Psoas muscle (tissue), 8 donors: ENCODE measurements at places on chromosomes 2 and 18. TPM values are rescaled to one million over a fixed set of nuclear protein-coding genes. Genes with fewer than 3 reads are reported as not detected.
A peak's percentile ranks its signal among the peaks of the same experiment; 100 is the strongest.

The SERTAD2 gene
- total RNA-seq: 11.4 TPM

GRCh38 chr2:27747827-27748352, 23.6 kb upstream of the MRPL33 start:
- no peak for DNase-seq

The GAREM2 gene
- 1.7 TPM for total RNA-seq

The MRO gene
- 1.5 TPM for total RNA-seq

The CD226 gene
- 0.66 TPM for total RNA-seq

DNA sequence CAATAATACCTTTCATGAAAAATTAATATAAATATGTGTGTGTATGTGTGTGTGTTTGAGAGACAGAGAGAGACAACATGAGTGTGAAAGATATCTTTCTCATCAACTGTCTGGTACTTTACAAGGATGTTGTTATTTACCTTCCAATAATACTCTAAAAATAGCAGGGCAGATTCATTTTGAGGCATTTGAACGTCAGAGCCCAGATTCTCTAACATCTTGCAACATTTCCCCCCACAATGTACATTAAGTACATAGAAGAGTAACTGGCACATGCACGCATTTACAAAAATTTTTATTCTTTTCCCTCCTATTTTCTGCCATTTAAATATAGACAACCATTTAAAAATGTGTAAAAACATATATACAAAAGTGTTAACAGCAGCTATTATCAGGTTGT, 100.9 kb downstream of the PID1 start:
- no peak for DNase-seq

GRCh38 chr2:144519934-144520731, at the start of gene ZEB2:
TSS of gene ZEB2 (minus strand) at chr2:144520119. CDS start at chr2:144517350, 2,769 bp downstream.
- DNase-seq: peak; percentile 34

The RESP18 gene
- total RNA-seq: not detected

The DYNC1I2 gene
- 51.4 TPM for total RNA-seq

DNA sequence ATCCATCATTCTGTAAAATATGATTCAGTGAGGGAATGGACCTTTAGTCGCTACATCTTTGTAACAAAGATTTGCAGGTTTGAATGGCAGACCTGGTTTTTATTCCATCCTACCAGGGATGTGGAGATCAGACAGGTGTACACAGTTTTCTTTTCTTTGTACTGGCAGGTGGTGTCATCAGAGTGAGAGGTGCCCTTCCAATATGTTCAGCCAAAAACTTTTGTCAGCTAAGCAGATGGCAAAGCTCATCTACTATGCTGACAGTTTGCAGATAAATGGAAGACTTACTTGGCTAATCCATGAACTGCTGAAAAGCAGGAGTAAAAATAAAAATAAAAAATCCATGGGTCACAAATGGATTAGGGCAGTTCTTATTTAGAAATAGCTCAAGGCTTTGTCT, 185.5 kb upstream of the DOK6 start:
- no peak for DNase-seq

- peak; percentile 61 for DNase-seq
Measured at GRCh38 chr2:19632403-19632991, 269.3 kb downstream of the TTC32 start.

DNA sequence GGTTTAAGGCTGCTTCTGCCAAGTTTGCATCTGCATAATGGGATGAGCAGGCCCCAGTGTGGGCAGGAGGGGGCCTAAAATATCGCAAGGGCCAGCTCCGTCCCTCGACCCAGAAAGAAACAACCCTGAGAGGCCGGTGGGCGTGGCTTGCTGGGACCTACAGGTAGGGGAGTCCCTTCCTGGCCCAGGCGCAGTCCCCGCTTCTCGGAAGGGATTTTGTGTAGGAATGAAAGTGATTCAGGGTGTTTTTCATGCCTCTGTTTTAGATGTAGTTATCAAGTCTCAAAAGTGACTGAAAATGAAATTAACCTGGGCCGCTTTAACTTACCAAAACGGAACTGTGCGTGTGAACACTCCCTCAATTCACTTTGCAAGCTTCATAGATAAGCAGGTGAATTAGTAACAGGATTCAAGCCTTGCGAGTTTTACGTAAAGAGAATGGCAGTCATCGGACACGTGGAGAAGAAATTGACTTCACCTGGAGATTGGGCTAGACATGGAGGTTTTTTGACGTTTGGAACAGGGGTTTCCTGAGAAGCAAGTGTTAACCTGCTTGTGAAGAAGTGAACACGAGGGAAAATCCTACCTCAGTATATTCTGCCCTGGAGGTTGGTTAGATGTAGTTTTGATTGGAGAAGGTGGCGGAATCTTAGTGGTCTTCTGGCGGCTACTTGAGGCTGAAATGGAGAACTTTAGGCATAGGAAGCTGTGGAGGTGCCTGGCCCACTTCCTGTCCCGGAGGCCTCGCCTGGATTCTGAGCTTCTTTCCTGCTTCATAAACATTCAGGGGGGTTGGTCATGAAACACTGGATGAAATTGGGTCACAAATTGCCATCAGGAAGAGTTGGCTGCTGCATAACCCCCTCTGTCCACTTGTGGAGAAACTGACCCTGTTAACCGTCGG, 1.7 kb downstream of the NCK2 start:
- DNase-seq: peak; percentile 27

GRCh38 chr2:238998801-238999200, 150.9 kb downstream of the TWIST2 start:
- DNase-seq: no peak

The UGT1A6 gene
- not detected for total RNA-seq

DNA sequence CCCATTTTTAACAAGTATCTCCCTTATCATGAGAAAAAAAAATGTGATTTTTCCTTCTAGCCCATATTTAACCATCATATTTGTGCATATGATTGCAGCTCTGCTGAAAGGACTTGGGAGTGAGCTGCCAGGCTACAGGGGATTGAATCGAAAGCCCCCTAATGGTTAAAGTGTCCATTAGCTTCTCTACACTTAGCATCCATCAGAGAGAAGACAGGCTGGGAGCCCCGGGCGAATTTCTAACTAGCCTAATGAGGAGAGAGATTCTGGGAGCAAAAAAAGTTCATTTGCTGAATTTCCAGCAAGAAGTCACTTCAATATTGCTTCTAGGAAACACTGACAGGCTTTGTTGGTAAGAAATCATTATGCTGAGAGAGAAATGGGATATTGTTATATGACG, 848.8 kb downstream of the TDRD15 start:
- DNase-seq: no peak

DNA sequence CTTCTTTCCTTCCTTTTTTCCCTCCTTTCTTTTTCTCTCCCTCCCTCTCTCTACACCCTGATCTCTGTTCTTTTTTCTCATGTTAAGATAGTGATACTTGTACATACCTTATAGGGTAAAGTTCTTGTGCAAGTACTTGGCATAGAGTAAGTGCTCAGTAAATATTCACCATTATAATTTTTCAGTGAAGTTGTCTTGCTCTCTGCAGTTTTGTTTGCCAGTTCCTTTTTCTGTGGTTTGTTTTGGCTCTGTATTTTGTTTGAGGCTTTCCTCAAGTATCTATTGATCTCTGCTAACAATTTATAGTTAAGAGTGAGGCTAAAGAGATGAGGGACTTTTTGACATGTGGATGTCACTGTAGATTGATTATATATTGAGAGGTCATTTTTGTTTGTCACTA, 48.0 kb downstream of the MTX2 start:
- no peak for DNase-seq

DNA sequence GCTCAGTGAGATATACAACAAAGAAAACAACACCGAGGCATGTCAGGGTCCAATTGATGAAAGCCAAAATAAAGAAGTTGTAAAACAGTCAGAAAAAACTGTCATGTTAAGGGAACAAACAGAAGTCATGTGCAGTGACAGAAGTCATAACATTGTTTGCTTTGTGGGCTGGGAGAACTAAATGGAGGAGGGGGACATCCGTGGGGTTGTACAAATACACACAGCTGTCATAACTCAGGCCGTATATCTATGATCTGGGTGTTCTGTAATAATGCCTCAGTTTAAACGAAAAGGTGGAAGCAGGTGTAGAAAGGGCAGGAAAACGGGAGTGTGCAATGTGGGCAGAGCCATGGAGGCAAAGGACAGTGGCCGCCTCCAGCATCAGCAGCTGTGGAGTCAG, 27.3 kb downstream of the TIMM21 start:
- DNase-seq: no peak

GRCh38 chr18:22214731-22215528, 45.5 kb downstream of the GATA6 start:
- DNase-seq: no peak

The GPR45 gene
- not detected for total RNA-seq

The TUBA4A gene
- total RNA-seq: 707 TPM

The TMEM198 gene
- 2.1 TPM for total RNA-seq

The LINC00305 gene
- total RNA-seq: not detected

- no peak for DNase-seq
Measured at GRCh38 chr2:7880566-7880965, 801.3 kb upstream of the ID2 start.

The GAL3ST2 gene
- 0.16 TPM for total RNA-seq

The IGFBP5 gene
- total RNA-seq: 216 TPM

DNA sequence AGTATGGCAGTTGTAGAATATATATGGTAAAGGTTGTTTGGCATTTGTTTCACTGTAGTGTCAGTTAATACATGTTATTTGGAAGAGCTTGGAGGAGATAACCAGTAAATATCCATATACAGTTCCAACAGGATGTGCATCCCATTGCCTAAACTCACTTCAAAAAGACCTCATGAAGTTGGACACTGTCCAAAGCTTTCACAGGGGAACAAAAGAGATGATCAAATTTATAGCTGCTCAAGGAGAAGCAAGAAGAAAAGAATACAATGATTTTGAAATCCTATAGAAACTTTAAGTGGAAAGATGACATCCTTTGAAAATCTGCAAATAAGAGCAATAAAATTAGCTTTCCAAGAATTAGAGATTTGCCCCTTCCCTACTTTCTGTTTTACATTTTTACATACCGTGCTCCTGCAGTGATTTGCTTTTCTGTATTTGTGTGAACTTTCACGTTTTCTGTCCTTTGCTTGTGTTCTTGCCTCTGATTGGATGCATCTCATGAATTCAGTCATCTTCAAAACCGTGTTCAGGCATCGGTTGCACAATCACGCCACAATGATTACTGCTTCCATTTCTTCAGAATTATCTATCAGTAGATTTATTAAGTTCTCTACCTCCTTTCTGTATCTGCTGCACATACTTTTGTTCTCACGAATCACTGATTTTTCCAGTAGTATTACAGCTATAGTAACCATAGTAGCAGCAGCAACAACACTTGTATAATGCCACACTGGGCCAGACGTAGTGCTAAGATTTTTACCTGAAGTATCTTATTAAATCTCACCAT, 83.8 kb downstream of the PARD3B start:
- no peak for DNase-seq

DNA sequence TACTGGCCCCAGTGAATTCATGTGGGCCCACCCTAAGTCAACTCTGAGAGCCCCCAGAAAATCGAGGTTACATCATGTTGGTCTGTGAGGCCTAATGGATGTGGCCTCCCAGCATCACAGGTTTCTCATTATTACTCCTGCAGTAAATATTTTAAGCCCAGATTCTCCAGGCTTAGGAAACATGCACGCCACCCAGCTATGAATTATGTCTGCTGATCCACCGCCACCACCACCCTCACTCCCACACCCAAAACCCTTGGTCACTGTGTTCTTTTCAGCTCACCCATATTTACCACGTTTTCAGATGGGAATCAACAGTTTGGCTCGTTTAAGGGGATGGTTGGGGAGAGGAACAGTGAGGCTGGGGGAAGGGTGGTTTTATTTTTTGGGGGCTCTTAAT, 128.6 kb downstream of the NCK2 start:
- DNase-seq: no peak

DNA sequence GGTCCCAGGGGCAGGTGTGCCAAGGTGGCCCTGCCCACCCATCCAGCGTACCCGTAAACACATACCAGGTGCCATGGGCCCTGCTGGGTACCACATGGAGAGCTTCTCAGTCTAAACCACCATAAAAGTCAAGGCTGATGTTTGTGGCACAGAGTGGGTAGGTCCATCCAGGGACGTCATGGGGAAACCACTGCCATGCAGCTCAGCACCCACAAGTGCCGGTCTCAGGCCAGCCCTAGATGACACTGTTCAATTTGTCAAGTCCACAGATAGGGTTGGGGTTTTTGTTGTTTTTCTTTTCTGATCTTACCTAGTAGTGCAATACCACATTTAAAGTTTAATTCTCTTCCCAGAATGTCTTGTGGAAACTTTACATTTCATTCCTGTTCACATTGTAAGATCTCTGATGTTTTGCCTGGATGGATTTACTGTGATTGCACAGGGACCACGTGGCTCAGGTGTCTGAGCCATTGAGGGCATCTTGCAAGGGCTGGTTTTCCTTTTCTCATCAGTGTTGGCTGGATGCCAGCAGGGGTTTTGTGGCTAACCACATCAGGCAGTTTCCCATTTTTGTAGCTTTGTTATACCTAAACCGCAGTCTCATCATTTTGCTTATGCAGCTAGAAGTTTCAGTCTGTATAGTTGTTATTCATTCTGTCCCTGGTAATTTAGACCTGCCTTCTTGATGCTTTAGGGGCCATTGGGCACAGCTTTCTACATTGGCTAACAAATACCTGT, 64.7 kb downstream of the STK25 start:
- no peak for DNase-seq

- DNase-seq: peak; percentile 95
Measured at GRCh38 chr2:201451292-201452057, at the start of the genes STRADB and TRAK2. TSS of gene STRADB (plus strand) at chr2:201451740. CDS start at chr2:201454841, 3,101 bp downstream. TSS of gene TRAK2 (minus strand) at chr2:201451458. CDS start at chr2:201420507, 30,951 bp downstream.

DNA sequence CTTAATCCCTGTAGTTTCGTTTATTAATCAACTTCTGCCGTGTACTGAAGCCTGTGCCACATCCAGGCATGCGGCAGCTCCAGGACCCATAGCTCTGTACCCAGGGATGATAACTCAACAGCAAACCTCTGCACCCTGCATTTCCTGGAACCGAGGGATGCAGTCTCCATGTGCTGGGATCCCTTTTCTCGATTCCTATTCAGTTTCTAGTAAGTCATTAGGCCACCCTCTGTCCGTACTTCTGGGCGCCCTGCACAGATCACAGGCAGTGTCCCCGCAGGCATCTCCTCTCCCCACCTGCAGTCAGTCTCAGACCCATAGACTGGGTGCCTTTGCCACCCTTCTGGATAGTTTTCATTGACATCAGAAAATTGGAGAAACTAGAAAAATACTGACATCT, 18.8 kb downstream of the TMEM18 start:
- DNase-seq: no peak

GRCh38 chr2:104790100-104790811, 63.7 kb upstream of the POU3F3 start:
- DNase-seq: peak; percentile 23

DNA sequence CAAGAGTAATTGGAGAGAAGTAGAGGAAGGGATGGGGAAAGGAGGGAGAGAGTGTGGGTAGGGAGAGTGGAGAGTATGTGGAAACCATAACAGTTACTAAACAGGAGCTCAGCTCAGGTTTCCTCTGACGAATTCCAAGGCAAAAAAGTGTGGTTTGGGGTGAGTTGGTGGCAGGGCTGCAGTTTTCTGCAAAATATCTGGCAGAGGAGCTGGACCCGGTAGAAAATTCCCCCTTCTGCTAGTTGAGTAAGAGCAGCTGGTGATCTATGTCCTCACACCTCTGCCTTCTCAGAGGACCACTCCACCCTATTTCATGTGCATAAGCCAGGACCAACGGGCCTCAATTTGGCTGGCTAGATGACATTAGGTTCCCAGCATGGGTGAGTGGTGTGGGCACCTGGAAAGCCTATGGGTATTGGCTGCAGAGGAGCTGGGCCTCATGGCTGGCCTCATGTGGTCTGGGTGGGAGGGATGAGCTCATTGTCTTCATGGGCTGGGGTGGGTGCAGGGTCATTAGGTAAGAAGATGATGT, 13.2 kb downstream of the NRP2 start:
- DNase-seq: no peak

The MEP1B gene
- total RNA-seq: not detected
